Ureter (tissue), 1 donor: ENCODE measurements at places on chromosomes 4 and X. TPM values are rescaled to one million over a fixed set of nuclear protein-coding genes. Genes with fewer than 3 reads are reported as not detected.

GRCh38 chrX:150558424-150558823 is 10.0 kb upstream of the MTM1 start:
- no peak for DNase-seq

DNA sequence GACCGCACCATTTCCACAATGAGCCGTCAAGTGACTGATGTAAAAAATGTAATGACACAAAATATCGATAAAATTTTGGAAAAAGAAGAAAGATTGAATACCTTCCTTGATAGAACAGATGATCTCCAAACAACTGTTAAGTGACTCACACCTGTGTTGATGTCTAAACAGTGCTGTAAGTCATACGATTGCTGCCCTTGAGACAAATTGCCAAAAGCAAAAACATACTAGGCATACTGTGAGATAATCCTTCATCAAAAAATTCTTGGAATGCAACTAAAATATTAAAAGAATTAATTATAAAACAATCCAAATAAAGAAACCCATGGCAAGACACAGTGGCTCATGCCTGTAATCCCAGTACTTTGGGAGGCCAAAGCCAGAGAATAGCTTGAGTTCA is 53.4 kb downstream of the HNRNPD start:
- DNase-seq, result no peak

DNA sequence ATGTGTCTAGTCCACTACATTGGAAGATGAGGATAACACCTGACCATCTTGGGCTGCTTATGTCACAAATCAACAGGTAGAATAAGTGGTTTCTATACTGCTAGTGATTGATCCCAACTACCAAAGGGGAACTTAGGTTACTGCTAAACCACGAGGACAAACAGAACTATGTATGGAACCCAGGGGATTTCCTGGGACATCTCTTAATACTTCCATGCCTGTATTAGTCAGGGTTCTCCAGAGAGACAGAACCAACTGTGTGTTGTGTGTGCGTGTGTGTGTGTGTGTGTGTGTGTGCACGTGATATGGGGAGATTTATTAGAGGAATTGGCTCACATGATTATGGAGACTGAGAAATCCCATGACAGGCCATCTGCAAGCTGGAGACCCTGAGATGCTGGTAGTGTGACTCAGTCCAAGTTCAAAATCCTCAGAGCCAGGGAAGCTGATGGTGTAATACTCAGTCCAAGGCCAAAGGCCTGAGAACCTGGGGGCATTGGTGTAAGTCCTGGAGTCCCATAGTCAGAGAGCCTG is 16.2 kb upstream of the AFF1 start:
- no peak for DNase-seq

DNA sequence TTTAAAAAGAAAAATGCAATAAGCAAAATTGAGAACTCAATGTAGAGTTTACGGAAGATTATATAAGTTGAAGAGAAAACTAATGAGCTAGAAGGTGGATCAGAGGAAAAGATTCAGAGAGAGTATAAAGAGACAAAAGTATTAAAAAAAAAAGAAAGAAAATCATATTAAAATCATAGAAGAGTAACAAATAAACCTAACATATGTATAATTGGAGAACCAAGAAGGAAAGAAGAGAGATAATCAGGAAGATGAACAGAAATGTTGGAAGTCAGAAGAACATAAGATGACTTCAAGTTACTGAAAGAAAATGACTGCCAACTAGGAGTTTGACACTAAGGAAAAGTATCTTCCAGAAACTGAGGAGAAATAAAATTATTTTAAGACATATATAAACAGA is 34.3 kb upstream of the ANTXR2 start:
- DNase-seq, result no peak

- no peak for DNase-seq
Measured at GRCh38 chr4:49036528-49036927, 50.5 kb downstream of the CWH43 start.

GRCh38 chr4:162791226-162791625 is 375.5 kb downstream of the NAF1 start:
- no peak for DNase-seq

DNA sequence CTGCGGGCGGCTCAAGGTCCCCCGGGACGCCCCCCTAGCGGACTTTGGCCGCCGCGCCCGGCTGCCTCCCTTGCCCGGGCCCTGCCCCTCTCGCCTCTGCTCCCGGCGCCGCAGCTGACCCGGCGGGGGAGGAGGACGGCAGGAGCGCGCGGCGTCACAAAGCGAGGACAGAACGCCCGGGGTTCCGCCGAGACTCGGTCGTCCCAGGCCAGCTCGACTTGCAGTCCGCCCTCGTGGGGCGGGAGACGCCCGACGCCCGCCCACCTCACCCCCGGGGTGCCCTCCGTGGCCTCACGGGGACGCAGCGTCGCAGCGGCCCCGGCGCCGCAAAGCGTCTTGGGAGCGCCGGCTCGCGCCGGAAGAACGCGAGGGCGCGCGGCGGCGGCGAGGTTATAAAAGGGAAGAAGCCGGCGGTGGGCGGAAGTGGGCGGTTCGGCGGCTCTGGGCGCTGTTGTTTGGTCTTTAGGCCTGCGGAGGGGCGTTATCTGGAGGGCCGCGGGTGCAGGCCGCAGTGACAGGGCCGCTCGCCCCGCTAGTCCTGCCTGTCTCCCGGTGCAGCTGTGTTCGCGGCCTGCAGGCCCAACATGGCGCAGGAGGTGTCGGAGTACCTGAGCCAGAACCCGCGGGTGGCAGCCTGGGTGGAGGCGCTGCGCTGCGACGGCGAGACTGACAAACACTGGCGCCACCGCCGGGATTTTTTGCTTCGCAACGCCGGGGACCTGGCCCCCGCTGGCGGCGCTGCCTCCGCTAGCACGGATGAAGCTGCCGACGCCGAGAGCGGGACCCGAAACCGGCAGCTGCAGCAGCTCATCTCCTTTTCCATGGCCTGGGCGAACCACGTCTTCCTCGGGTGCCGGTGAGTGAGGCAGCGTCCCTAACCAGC is at the start of gene CDKN2AIP:
CDKN2AIP (plus strand) TSS at position 423 of the 883 bp plus-strand sequence; CDS start at position 585, 162 bp downstream.
- peak; percentile 96 for DNase-seq

DNA sequence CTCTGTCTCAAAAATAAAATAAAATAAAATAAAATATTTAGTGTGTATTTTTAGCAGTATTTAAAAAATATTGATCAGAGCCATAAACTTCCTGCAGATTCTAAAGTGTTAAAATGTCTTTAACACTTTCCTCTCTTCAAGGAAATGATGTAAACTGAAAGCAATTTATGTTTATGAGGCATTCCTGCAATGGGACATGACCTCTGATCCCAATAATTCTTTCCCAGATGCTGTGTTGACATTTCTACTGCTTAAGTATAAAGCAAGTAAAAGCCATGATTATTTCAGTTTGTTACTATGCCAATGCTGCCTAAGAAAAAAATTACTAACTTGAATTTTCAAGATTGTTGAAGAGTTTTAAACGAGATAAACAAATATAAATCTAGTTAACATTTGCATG is 29.0 kb downstream of the COQ2 start:
- DNase-seq, result no peak

DNA sequence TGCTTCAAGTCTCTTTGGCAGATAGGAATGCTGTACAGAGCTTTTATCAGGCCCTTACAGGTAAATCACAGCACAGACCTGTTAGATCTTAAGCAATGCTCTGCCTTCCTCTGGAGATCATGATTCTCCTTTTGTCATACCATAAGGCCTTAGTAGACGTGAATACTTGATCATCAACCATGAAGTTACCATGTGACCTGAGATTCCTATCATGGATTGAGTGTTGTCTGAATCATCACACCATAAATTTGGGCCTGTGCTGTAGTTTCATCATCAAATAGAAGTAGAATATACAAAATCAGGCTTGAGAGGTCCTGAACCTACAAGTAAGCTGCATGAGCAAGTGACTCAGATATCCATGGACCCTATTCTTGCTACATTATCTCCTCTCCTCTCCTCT is 466.8 kb upstream of the INTU start:
- no peak for DNase-seq

- peak; percentile 45 for DNase-seq
Measured at GRCh38 chrX:149074398-149074797, 430.7 kb downstream of the IDS start.

DNA sequence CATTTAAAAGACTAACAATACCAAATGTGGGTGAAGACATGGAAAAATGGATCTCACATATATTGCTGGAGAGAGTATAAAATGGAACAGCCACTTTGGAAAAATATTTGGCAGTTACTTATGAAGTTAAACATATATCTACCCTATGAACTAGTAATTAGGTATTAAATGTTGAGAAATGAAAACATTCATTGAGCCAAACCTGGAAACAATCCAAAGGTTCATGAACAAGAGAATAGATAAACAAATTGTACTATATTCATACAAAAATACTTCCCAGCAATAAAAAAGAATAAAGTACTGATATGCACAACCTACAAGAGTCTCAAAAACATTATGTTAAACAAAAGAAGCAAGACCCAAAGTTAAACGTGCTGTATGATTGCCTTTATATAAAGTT is 4.0 kb upstream of the EGF start:
- DNase-seq, result no peak

GRCh38 chr4:181860668-181861067 is 382.5 kb upstream of the TENM3 start:
- no peak for DNase-seq

DNA sequence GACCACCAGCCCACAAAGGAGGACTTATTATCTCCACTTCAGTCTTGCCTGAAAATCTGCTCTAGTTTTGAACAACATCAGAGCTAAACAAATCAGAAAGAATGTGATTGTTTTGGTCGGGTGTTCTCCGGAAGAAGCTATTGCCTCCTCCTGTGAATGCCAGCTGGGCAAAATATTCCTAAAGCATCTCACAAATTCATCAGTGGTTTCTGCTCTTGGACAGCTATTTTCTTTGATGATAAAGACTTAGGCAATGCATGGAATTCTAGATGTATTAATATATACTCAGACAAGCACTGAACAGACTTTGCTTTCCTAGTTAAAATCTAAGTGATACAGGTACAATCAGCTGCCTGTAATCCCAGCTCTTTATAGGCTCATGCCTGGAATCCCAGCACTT is 71.8 kb downstream of the ASMT start:
- no peak for DNase-seq

- DNase-seq, result no peak
Measured at GRCh38 chr4:182895791-182896292, 21.3 kb downstream of the DCTD start.

DNA sequence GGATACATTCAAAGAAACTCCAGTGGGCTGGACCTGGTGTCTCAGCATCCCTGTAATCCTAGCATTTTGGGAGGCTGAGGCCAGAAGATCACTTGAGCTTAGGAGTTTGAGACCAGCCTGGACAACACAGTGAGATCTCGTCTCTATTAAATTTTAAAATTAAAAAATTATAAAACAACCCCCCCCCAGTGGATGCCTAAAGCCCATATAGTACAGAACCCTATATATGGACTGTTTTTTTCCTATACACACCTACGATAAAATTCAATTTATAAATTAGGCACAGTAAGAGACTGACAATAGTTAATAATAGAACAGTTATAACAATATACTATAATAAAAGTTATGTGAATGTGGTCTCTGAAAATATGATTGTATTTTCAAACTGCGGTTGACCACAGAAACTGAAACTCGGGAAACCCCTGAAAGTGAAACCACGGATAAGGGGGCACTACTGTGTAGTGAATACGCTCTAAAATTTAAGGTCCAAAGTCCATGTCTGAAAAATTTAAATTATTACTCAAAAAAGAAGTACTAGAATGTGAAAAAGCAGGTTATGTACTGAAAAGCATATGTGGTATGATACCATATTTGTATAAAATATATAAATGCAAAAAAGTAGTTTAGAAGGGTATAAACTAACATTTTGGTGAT is 2.0 kb downstream of the SMIM14 start:
- DNase-seq, result no peak

DNA sequence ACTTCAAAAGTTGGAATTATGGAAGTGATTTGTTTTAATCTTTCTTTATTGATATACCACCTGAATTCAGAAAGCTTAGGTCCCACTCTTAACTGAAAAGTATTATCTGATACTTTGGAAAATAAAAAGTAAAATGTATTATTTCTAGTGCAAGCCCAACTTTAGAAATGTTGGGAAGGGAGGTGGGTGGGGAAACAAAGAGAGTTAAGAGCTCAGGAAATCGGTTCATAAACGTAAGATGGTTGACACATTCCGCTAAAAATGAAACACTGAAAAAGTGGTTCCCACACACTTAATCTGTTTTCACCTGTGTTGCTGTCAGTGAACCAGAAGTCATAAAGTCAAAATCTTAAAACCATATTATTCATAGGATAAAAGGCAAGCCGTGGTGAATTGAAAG is 237.4 kb downstream of the BANK1 start:
- DNase-seq, result no peak

DNA sequence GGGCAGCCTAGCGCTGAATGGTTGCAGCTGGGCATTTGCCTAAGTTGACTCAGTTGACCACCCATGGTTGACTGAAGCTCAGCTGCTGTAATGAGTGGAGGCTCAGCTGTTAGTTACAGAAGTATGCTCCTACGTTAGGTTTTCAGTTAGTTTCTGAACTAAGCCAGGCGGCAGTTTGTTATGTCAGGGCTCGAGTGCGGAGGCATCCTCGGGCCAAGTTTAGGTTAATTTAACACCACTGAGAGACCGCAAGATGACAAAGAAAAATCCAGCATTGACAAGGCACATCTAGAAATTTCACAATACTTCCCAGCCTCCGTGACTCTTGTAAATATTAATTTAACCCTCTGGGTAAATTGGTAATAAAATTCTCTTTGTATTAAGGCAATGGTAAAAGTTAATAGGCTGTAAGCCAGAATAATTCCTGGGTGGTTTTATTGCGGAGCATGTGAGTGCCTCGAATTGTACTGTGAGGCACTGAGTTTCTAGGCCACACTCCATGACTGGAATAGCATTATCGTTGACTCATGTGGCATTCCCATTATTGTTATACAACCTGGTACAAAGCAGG is 33.1 kb upstream of the CDKN2AIP start:
- no peak for DNase-seq

GRCh38 chr4:31189938-31190337 is 469.8 kb downstream of the PCDH7 start:
- DNase-seq, result no peak

DNA sequence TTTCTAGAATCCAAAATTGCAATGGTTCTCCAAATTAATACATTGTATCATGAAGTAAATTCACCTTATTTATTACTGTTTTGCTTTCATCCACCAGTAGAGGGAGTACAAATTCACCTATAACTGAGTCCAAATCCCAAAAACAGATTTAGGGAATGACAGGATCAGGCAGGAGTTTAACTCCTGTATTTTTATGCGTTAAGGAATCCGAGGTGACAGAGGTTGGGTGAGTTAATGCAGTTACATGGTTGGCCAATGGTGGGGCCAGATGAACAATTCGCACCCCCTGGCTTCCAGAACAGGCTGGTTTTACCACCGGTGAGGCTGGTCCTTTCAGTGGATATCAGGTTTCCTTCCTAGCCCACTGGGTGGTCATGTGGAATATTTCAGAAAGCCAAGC is 82.4 kb downstream of the MTNR1A start:
- DNase-seq, result no peak

GRCh38 chr4:38095691-38096090 is 135.5 kb downstream of the PTTG2 start:
- DNase-seq, result no peak

The ODAM gene
- total RNA-seq, result not detected

The LAMP2 gene
- 82.3 TPM for total RNA-seq

The GPR119 gene
- not detected for total RNA-seq

The CFI gene
- 21.3 TPM for total RNA-seq

The C4orf50 gene
- total RNA-seq, result 0.05 TPM

The CXCL1 gene
- 0.55 TPM for total RNA-seq

The HERC6 gene
- 10.1 TPM for total RNA-seq

The CDX4 gene
- total RNA-seq, result not detected

The SPARCL1 gene
- total RNA-seq, result 400 TPM

The RBMX gene
- 179 TPM for total RNA-seq

The HCFC1 gene
- 73.9 TPM for total RNA-seq

The CT45A1 gene
- not detected for total RNA-seq

The MTM1 gene
- 18.5 TPM for total RNA-seq

The SMC1A gene
- total RNA-seq, result 76.4 TPM

The USP17L22 gene
- total RNA-seq, result not detected

The RHOXF1 gene
- total RNA-seq, result not detected
